Chondrocyte (in vitro differentiated cells): ENCODE measurements at places on chromosomes 5 and 9.

DNA sequence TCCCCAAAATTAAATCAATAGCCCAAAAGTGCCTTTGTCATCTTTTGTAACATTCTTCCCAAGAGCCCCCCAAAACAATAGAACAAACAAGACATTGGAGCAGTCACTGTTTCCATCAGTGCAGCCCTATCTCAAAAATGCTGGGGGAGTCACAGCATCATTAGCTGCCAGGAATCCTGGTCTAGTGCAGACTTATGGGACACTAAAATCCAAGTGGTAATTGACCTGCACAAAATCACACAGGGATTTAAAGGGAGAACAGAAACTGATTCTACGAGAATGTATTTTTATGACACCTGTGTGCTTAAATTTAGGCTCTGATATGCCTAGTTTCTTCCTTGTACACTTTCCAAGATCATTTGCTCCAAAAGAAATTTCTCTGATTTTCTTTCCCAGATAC, 172.9 kb downstream of the GLIS3 start:
- H3K4me3 ChIP-seq = no peak overlapping the region
- peaks cover 37% of the 10 kb centered on the region for H3K4me1 ChIP-seq
- peaks cover 5% of the 10 kb centered on the region for H3K36me3 ChIP-seq
- no peak for DNase-seq
- H3K27me3 ChIP-seq = no peaks in the 10 kb centered on the region
- H3K27ac ChIP-seq = peak overlapping the region; percentile 93

DNA sequence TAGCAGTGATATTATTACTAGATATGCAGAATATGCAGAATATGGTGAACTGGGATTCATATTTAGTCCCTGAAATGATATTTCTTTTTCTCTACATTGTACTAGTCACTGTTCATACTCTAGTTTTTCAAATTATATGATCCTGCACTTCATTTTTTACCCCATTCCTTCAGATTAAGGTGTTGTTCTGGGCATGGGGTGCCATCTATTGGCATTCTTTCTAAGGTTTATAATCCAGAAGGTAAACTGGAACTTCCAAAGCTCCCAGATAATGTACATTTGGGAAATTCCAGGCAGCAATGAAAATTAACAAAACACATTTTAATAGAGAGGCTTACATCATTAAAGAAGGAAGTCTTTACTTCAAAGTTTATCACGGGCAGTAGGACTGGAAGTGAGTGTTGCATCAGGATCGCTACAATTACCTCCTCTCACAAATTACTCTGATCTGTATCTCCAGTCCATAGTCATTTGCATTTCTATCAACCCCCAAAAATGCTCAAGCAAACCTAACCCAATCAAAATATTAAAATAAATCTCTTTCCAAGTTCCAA, 12.5 kb downstream of the RFX3 start:
- peaks cover 25% of the 10 kb centered on the region for H3K4me1 ChIP-seq
- H3K27ac ChIP-seq = no peak overlapping the region
- no peaks in the 10 kb centered on the region for H3K27me3 ChIP-seq
- H3K4me3 ChIP-seq = no peak overlapping the region
- H3K36me3 ChIP-seq = no peaks in the 10 kb centered on the region

DNA sequence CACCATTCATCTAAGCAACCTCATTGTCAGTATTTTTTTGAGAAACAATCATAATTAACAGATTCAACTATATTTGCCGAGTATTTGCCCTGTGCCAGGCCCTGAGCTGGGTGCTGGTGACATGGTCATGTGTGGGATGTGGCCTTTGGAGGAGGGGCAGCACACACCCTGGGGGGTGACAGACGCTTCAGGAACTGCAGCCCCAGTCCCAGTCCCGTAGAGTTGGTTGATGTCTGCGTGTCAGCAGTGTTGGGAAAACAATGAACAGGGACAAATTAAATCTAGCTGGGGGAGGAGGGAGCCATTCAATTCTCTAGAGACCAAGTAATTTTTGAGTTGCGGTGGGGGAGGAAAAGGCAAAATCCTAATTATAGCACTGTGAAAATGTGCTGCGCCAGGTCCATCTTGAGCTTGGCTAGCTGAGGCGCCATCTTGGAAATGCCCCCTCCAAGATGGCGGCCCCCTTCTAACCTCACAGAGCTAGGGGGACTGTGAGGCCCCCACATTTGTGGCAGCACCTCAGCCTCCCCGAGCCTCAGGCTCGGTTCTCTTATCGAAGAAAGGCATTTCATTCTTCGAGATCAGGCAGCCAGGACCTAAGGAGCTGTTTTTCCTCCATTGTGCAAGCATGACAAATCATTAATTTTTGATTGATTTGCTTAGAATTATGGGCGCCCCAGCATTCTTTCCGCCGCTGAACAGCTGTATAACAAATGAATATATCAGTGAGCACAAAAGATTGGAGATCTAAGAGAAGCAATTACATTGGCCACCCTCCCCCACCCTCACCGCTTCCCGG, 87.8 kb downstream of the ZNF618 start:
- H3K4me3 ChIP-seq = no peak overlapping the region
- no peak overlapping the region for H3K27ac ChIP-seq
- no peaks in the 10 kb centered on the region for H3K27me3 ChIP-seq
- peaks cover 6% of the 10 kb centered on the region for H3K4me1 ChIP-seq
- no peak for DNase-seq
- H3K36me3 ChIP-seq = peaks cover 12% of the 10 kb centered on the region

- no peak for DNase-seq
- no peak overlapping the region for H3K27ac ChIP-seq
- H3K4me1 ChIP-seq = peaks cover 9% of the 10 kb centered on the region
- H3K4me3 ChIP-seq = no peak overlapping the region
- peaks cover 13% of the 10 kb centered on the region for H3K36me3 ChIP-seq
Observed at GRCh38 chr5:72355706-72356299, 35.6 kb downstream of the PTCD2 start.

GRCh38 chr5:175902026-175902425, 30.6 kb downstream of the CPLX2 start:
- peaks cover 7% of the 10 kb centered on the region for H3K27me3 ChIP-seq
- H3K4me3 ChIP-seq = no peak overlapping the region
- H3K4me1 ChIP-seq = peaks cover 3% of the 10 kb centered on the region
- no peak for DNase-seq

GRCh38 chr9:94030318-94031179, 53.7 kb upstream of the PTPDC1 start:
- no peaks in the 10 kb centered on the region for H3K27me3 ChIP-seq
- peak overlapping the region; percentile 99 for H3K27ac ChIP-seq
- peak overlapping the region; percentile 100 for H3K4me3 ChIP-seq
- H3K4me1 ChIP-seq = peaks cover 43% of the 10 kb centered on the region
- DNase-seq = peak; percentile 91

- H3K4me3 ChIP-seq = no peak overlapping the region
- H3K4me1 ChIP-seq = peaks cover 58% of the 10 kb centered on the region
- H3K27me3 ChIP-seq = no peaks in the 10 kb centered on the region
Observed at GRCh38 chr9:114229295-114229694, 74.0 kb downstream of the COL27A1 start.

DNA sequence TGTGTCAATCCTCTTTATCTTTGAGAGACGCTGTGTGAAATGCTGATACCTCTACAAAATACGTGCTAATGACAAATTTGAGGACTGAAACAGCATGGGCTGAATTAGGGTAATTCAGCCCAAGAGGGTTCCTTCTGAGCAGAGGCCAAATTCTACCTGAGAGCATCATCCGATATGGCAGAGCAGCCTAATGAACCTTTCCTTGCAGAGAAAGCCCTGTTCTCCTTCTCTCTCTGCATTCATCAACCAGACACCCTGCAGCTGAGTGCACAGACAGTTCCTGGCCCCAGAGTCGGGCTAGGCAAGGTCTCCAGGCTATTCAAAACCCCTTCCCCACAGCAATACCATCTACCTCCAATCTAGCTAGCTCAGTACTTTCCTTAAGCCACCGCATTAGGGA, 77.9 kb downstream of the TRIM32 start:
- DNase-seq = no peak
- no peak overlapping the region for H3K4me3 ChIP-seq
- H3K36me3 ChIP-seq = no peaks in the 10 kb centered on the region

GRCh38 chr5:148922606-148923005, 96.2 kb downstream of the ADRB2 start:
- peaks cover 2% of the 10 kb centered on the region for H3K27me3 ChIP-seq
- no peak overlapping the region for H3K27ac ChIP-seq
- DNase-seq = no peak
- no peaks in the 10 kb centered on the region for H3K36me3 ChIP-seq
- H3K4me1 ChIP-seq = peaks cover 5% of the 10 kb centered on the region

DNA sequence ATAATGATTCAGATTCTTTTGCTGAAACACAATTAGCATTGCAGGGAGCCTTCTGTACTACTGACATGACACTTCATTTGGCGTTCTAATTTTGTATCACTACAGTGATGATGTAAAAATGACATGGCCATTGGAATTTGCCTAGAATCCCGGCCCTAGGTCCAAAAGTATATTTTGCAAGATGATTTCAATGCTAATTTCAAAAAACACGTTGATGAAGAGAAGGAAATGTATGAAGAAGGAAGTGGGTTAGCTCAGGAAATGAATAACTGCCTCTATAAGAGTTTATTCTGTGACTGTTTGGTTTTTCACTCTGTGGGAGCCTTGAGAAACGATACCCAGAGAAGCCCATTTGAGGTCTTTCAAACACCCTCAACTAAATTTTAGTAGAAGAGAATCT, 59.3 kb downstream of the OSTF1 start:
- no peaks in the 10 kb centered on the region for H3K27me3 ChIP-seq
- peak overlapping the region; percentile 78 for H3K27ac ChIP-seq
- DNase-seq = no peak
- H3K4me1 ChIP-seq = peaks cover 28% of the 10 kb centered on the region
- no peak overlapping the region for H3K4me3 ChIP-seq
- peaks cover 28% of the 10 kb centered on the region for H3K36me3 ChIP-seq

DNA sequence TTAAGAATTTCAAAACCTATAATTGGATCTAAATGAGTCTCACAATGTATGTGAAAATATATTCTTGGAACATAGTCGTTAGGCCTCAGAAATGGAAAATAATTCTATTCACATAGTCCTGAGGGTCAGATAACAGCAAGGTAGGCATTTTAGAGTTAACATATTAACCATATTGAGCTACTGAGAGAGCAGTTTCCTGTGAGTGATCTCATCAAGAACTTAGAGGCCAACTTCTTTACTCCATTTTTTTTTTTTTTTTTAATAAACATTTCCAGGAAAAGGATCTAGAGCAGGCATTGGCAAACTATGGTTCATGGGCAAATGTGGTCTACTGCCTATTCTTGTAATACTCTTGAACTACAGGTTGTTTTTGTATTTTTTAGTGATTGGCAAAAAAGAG, 26.6 kb downstream of the RAB24 start:
- peaks cover 19% of the 10 kb centered on the region for H3K36me3 ChIP-seq
- no peak overlapping the region for H3K4me3 ChIP-seq
- no peaks in the 10 kb centered on the region for H3K27me3 ChIP-seq
- no peak overlapping the region for H3K27ac ChIP-seq

- H3K27ac ChIP-seq = no peak overlapping the region
- peaks cover 21% of the 10 kb centered on the region for H3K27me3 ChIP-seq
- H3K4me3 ChIP-seq = no peak overlapping the region
- no peak for DNase-seq
Observed at GRCh38 chr5:176201811-176202210, 36.4 kb upstream of the SIMC1 start.

DNA sequence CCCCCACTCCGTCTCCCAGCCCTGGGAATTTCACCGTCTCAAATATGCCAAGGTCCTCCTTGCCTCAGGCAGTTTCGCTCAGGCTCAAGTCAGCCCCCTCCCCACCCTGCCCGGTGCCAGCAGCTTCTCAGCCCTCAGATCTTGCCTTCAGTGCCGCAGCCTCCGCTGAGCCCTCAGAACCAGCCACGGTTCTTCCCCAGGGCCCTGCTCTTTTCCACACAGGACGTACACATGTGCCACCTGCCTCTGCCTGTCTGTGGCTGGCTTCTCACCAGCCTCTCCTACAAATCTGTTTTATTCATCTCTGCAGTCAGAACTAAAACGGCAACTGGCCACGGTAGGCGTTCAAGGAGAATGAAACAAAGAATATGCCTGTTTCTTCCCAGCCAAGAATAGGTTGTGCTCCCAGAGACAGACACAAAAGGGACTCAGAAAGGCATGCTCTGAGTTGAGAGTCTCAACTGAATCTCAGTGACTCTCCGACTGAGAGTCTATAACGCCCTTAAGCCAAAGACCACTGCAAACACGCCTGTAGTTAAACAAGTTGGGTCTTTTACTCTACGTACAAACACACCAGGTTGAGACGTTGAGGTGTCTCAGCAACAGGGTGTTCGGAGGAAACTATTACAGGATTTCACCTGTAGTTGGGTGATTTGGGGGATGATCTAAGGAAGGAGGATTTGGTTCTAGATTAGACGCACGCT, 10.6 kb upstream of the GRIN1 start:
- H3K4me3 ChIP-seq = peak overlapping the region; percentile 75
- no peaks in the 10 kb centered on the region for H3K36me3 ChIP-seq
- no peak for DNase-seq
- H3K27me3 ChIP-seq = peaks cover 2% of the 10 kb centered on the region
- peak overlapping the region; percentile 80 for H3K27ac ChIP-seq

DNA sequence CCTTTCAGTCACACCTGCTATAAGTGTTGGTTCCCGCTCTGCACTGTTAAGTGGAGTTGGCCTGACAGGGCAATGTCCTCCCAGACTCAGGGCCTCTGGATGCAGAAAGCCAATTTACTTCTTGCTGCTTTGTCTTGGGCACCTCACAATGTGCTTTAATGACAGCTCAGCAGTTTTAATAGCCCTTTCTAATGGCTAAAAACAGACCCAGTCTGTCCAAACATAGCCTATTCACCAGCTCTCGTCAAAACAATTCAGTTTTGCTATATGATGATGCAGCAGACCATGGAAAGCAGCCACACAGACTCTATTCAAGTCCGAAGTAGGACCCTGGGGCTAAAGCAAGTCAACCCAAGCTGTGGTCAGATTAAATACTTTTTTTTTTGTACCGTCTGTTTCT, 529.1 kb upstream of the SEMA6A start:
- H3K27ac ChIP-seq = no peak overlapping the region
- no peaks in the 10 kb centered on the region for H3K4me1 ChIP-seq
- no peaks in the 10 kb centered on the region for H3K36me3 ChIP-seq
- no peak for DNase-seq
- no peaks in the 10 kb centered on the region for H3K27me3 ChIP-seq
